ENCODE measurements at places on chromosomes 6 and 20.

- DNase-seq, result peak; percentile 89
Observed at GRCh38 chr20:63835021-63835858, 4.2 kb upstream of the ZBTB46 start.

DNA sequence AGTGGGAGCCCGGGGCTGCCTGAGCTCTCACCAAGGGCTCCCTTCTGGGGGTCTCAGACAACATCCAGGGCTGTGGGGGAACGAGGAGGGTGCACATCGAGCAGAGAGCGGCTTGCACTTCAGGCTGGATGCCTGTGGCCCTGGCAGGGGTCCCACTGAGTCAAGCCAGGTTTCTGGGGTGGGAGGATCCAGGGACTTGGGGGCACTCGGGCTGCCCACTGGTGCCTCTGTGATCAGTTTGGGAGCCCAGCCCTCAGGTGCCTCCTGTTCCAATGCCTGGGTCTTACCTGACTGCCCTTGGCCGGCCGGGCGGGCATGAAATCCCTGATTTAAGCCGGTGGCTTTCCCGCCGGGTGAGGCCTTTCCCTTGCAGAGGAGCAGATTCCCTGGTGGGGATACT, 470 bp downstream of the COL20A1 start:
- DNase-seq, result no peak

- no peak for DNase-seq
Observed at GRCh38 chr6:2990248-2990931, 9.3 kb upstream of the NQO2 start.

- DNase-seq, result no peak
Observed at GRCh38 chr6:69012876-69013275, 377.8 kb downstream of the ADGRB3 start.

GRCh38 chr6:166567107-166567506, 19.4 kb downstream of the RAMACL start:
- DNase-seq, result peak; percentile 99

DNA sequence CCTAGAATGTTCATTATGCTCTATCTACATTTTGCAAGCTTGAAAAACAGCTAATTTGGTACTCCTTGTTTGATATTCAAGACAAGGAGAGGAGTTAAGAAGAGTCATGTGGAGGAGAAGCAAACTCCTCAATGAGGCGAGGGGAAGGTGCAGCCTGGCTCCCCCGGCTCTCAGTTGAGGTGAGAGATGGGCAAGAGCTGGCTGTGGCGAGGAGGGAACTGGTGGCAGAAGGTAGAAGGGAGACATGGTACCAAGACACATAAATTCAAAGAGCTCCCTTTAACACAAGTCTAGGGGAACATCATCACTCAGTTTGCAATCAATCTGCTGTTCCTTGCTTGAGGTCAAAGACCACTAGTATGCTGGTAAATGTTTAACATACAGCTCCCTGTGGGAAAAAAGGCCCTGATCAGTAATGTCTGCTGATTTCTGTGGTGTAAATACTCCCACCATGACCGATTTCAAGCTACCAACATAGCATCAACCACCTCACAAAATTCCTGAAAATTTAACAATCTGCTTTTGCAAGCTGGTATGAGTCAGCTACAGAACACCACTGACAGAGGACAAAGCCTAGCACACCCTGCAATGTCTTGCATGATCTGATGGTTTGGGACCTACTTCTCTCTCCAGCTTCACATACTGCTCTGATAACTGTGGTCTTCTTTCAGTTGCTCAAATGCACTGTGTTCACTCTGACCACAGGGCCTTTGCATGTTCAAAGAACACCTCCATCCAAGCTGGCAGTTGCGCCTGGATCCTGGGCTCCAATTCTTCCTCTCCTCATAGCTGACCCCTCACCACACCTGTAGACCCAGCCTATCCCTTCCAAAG, 516.3 kb upstream of the CHD6 start:
- no peak for DNase-seq
